ENCODE measurements at places on chromosomes 5 and 9.

DNA sequence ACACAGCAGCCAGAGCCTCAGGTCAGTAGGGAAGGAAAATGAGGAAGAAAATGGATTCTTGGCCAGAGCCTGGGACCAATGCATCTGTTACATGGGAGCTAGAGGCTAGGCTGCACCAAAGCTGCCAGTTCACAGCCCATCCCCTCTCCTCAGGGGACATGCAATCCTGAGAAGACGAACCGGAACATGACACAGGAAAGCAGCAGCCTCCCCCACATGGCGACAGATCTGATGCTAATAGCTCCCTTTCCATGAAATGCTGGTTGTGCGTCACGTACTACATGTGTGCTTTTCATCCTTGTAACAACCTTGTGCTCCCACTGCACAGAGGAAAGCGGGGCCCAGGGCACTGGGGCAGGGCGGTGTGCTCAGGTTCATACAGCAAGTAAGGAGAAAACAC lies 67.5 kb downstream of the PRRT1B start:
- DNase-seq = no peak

GRCh38 chr9:76553680-76554079 lies 94.7 kb downstream of the GCNT1 start:
- DNase-seq = no peak

- DNase-seq = no peak
These were observed 53.0 kb upstream of the PHYKPL start for GRCh38 chr5:178285399-178286225.

GRCh38 chr5:56259002-56259511 lies 25.9 kb upstream of the ANKRD55 start:
- DNase-seq = no peak

DNA sequence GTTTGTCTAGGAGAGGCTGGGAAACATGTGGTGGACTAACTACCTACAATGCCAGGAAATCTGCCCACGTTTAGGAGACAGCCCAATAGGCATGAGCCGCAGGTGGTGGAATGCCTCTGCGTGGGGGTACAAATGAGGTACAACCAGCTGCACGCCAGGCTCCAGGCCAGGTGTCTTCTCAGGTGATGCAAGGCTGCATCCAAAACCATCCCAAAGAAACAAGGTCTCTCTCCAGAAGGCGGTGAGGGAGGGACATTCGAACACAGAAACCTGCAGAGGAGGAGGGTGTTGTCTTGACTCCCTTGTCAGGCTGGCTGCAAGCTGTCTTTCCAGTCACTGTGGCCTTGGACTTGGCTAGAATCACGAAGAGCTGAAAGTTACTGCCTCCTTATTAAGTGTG lies 11.6 kb downstream of the ANKH start:
- no peak for DNase-seq

DNA sequence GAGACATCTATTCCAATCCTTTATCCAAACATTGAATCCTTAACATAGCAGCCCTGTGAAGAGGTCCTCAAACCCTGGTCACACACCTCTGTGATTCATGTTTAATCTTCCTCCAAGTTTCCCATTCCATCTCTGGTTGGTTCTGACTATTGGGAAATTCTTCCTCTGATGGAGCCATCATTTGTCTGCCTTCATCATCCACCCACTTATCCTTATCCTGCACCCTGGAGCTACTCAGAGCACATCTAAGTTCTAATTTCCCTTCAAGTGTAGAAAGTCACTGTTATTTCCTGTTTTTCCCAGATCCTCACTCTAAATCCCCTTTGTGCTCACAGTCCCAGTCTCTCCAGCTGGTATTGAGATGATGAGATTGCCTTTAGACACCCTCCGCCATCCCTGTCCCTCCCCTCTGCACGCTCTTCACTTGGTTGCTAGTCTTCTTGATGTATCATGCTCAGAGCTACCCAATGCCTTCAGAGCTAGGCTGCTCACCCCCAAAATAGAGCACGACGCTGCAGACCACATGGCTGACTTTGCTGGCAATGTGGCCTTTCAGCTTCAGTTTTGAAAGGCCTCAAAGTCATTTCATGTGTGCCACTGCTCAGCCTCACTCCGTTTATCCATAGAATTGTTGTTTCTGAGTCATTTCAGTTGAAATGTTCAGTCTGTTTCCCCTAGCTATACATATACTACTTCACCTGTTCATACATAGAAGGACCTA lies 154.3 kb downstream of the PALM2AKAP2 start:
- no peak for DNase-seq

GRCh38 chr9:84597131-84597530 lies 72.4 kb upstream of the NTRK2 start:
- no peak for DNase-seq

GRCh38 chr9:4137681-4138099 lies 162.2 kb downstream of the GLIS3 start:
- no peak for DNase-seq

- DNase-seq = no peak
These were observed 3.0 kb upstream of the GLRX start for GRCh38 chr5:95825495-95825894.

DNA sequence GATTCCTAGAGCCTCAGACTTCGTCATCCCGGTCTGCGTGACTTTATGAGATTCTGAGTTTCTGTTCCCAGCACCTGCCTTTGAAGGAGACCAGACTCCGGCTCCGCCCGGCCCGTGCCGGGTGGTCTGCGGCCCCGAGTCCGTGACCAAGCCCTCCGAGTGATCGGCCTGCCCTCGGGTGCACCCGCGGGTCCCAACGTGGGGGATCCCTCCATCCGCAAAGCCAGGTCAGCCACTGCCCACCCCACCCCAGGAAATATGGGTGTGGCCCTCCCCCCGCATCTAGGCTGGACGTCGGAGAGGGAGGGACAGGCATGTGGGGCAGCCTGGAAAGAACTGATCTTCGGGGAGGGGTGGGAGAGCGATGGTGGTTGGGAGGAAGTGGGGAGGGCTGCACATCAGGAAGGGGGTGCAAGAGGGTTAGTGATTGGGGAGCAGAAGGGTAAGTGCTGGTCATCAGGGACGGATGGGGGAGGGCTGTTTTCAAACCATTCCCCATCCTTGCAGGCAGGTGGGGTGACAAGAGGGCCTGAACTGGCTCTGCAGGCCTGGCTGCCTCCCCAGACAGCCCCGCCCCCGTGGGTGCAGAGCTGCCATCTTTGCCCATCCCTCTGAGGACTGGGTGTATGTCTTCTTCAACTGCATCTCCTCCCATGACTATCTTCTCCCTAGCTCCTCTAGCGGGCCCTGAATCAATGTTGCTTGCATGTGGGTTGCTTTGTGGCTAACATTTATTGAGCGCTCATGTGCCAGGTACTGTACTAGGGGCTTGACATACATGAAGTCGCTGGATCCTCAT lies 747 bp downstream of the LRSAM1 start:
- no peak for DNase-seq

DNA sequence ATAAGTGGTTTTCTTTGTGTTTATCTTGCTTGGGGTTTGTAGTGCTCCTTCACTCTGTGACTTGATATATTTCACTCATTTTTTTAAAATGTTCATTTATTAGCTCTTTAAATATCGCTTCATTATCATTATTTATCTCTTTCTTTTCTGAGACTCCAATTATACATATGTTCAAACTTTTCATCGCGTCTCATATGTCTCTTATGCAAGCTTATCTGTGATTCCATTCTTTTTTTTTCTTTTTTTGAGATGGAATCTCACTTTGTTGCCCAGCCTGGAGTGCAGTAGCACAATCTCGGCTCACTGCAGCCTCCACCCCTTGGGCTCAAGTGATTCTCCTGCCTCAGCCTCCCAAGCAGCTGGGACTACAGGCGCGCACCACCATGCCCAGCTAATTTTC lies 73.9 kb upstream of the GABRP start:
- no peak for DNase-seq

DNA sequence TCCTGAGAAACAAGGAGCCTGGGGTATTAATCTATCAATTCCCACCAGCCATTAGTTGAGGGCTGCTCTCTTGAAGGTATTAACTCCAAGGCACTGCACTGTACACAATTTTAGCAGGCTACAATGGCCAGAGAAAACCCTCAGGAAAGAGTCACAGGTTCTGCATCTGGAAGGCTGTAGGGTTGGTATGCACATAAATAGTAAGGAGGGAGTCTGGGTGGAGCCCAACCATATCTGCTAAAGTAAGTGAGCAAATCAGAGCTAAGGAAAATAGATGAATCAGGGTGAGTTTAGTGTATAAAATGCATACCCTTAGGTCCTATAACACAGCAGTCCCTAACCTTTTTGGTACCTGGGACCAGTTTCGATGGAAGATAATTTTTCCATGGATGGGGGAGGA lies 18.2 kb downstream of the TMEM215 start:
- DNase-seq = no peak

DNA sequence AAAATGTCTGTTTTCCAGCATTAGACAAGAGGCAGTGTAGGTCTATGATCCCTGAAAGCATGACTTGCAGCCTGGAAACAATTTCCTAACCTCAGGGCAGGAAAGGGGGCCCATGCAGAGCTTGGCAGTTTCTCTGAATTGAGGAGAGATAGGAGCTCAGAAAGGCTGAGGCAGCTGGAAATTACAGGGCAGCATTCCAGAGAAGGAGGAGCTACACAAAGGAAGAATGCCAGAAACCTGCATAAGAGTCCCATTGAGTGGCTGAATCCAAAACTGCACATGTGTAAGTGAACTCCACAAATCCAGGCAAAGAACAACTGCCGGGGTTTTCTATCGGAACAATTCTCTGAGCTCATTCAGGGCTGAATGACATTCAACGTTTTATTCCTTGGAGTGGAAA lies 346.8 kb downstream of the PIK3R1 start:
- DNase-seq = no peak

GRCh38 chr5:64836190-64836755 lies 67.5 kb downstream of the CWC27 start:
- no peak for DNase-seq

DNA sequence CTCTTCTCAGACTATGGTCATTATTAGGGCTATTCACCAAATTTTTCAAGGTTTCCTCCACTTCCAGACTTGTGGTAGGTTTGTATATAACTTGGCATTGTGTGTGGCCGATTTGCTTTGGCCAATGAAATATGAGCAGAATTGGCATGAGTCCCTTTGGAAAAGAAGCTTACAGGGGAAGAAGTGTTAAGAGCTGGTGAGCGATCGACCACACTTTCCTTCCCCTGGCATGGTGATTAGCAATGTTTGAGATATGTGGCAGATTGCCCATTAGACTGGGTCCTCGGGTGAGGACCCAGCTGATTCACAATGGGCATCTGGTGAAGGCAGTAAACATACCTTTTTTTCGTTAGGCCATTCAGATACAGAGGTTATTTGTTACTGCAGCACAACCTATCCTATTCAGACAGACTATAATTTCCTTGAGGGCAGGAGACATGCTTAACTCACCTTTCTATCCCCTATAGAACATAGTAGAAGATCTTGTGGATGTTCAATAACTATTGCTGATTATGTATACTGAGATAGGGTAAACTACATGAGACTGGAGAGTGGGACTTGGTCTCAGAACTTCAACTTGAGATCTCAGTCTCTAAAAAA lies 62.8 kb upstream of the KLF9 start:
- no peak for DNase-seq

- no peak for DNase-seq
These were observed 38.2 kb downstream of the ENTREP1 start for GRCh38 chr9:69363191-69363590.

DNA sequence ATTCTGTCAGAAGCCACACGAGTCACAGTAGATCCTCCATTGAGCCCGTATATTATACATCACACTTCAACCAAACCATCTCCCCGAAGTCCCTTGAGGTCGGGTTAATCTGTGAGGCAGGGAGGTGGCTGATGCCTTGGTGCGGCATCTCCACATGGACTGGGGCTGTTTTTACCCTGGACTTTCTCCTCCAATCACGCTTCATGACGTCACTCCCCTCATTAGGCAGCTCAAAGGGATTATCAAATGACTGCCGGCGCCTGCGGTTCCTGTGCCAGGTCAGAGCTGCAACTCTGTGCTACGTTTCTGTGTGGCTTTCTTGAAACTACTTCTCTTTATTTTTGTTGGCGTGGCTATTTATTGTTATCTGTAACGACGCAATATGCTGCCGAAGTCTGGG lies 53.7 kb downstream of the TMOD1 start:
- no peak for DNase-seq

GRCh38 chr9:130713286-130713960 lies 19.8 kb downstream of the EXOSC2 start:
- DNase-seq = no peak

- DNase-seq = no peak
These were observed 22.6 kb upstream of the LMX1B start for GRCh38 chr9:126591083-126591482.

- no peak for DNase-seq
These were observed 319.1 kb downstream of the GLIS3 start for GRCh38 chr9:3980771-3981170.

DNA sequence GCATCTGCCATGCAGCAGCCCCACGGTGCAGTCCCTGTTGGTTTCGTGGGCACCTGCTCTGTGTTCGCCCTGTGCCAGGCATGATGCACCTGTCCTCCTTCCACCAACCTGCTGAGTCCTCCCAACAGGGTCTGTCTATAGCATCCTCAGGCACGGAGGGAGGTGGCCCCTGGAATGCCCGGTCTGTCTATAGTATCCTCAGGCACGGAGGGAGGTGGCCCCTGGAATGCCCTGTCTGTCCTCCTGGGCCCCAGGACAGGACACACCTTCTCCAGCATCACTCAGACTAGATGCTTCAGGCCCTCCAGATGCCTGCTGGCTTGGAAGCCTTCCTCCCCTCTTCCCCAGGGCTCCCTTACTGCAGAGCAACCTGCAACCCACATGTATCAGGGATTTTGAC lies 9.9 kb upstream of the PHYHD1 start:
- DNase-seq = no peak

DNA sequence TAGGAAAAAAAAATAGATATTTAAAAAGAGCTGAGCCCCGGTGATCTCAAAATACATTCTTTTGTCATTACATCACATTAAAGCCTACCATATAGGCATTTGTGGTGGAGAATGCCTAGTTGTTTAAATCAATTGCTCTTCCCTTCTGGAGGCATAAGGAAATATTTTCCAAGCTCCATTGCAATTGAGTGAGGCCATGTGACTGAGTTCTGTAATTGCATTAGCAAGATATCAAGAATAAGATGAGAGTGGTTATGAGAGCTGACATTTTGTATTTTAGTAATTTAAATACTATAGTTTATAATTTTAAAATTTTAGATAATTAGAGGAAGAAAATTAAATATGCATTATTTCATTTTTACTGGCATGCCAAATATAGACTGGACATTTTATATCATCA lies 1195.9 kb downstream of the DTWD2 start:
- DNase-seq = no peak

DNA sequence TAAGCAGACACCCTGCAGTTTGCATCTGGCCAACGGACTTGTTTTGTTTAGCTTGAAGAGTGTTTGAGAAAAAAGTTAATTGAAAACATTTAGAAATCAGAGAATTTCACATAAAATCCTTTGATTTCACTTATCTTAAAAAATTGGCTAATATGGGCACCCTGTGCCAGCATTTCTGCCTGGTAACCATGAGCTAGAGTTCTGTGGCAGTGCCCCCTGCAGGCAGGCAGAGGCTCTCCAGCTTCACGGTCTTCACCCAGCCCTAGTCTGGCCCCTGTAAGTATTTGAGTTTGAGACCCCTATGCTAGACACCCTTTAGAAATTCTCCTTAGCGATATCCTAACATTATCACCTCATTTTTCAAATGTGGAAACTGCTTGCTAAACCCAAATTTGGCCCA lies 18.8 kb upstream of the FANCC start:
- DNase-seq = no peak
